Activated naive CD8-positive, alpha-beta T cell treated with anti-CD3 and anti-CD28 coated beads for 36 hours (primary cell): ENCODE measurements at places on chromosomes 2 and 18.
A peak's percentile ranks its signal among the peaks of the same experiment; 100 is the strongest.

DNA sequence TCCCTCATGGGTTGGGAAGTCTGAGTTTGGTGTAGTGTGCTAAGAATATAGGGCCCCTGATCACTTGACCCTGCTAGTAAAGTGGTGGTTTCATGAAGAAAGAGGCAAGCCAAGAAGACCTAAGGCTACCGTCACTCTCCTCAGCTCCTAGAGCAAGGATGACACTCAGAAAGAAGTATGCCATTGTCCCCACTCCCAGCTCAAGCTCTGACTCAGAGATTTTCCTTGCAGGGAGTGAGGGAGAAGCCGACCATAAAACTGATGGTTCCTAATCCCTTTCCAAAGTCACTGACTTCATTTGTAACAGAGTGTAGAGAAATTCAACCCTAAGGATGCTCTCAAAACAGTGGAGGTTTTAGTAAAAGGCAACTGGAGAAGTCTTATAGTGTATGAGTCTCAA lies 80.9 kb downstream of the ICA1L start:
- DNase-seq, result no peak

GRCh38 chr2:233974530-233975071 lies 57.4 kb downstream of the TRPM8 start:
- peak; percentile 23 for DNase-seq

DNA sequence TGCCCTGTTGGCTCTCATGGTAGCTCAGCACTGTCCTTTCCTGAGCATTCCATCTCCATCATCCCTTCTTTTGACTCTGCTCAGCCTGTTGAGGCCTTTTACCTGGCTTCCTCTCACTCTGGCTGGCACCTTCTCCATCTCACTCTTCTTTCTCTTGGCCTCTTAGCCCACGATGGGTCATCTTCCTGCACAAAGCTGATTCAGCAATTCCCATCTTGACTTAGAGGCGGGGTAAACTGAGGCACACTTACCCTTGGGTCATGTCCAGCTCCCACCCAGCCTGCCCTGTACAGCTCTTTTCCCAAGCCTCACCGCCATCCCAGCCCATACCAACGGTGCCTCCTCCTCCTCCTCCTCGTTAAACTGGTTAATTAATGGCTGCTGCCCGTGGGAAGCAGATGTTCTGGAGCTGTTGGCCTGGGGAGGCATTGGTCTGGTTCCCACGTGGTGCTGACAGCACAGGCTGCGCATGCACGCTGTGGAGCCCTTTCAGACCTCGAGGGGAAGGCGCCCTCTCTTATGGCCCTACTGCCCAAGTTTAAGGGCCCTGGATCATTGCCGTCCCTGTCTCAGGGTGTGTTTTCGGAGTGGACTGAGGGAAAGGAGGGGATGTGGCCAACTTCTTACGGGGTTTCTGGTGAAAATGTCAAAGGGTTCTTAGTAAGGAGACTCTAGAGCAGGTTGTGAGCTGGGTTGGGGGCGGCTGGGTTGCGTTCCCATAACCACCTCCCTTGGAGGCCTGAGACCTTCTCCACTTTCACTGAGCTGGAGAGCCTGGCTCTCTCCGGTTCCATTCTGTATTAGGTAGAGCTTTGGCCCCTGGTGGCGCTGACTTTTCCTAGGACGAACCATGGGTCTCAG lies 10.9 kb downstream of the WNT10A start:
- DNase-seq, result no peak

DNA sequence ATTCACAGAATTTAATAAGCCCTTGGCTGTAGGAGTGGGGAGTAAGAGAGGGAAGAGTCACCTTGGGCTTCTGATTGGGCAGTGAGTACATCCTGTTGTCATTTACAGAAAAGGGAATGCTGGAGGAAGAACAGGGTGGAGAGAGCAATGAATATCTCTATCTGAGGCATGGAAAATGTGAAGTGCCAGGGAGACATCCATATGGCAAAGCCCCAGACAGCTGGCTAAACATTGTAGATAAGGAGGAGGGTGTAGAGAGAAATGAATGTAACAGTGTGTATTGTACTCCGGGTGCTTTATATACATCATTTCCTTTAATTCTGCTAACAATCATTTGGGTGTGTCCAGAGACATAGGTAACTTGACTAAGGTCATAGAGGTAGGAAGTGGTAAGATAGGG lies 103.5 kb downstream of the UPP2 start:
- DNase-seq, result no peak

- no peak for DNase-seq
Measured at GRCh38 chr2:214671319-214671885, 138.1 kb downstream of the BARD1 start.

GRCh38 chr18:73980289-73980979 lies 167.2 kb downstream of the FBXO15 start:
- no peak for DNase-seq

- DNase-seq, result peak; percentile 45
Measured at GRCh38 chr2:45993476-45993991, 303.7 kb upstream of the EPAS1 start.

- DNase-seq, result no peak
Measured at GRCh38 chr2:97765933-97766332, 52.6 kb downstream of the ZAP70 start.

DNA sequence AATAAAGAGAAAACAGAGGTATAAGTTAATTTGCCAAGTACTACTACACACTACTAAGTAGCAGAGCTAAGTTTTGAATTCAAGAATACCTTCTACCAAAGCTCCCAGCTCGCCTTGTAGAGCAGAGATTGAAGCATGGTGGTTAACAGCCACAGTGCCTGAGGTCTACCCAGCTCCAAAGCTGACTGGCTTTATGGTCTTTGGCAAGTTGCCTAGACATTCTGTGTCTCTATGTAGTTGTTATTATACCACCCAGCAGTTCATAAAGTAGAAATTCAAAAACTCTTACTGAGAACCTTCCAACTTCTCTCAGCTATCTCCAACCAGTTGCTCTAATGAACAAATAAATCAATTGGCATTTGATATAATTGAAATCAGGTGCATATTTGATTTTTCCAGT lies 87.8 kb downstream of the PDE11A start:
- DNase-seq, result no peak

DNA sequence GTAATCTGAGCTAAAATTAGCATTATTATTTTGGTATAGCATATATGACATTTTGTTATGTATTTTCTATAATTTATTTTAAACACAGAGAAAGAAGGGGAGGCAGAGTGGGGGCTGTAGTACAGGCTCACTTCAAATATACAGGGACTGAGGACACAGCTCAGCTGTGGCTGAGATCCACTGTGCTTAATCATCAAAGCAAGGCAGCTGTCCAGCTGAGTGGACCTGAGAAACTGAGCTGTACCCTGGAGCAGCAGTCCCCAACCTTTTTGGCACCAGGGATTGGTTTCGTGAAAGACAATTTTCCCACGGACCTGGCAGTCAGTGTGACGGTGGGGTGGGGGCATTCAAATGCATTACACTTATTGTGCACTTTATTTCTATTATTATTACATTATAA lies 687.2 kb downstream of the RNF144A start:
- no peak for DNase-seq

GRCh38 chr2:216031960-216032689 lies 18.8 kb upstream of the MREG start:
- no peak for DNase-seq

DNA sequence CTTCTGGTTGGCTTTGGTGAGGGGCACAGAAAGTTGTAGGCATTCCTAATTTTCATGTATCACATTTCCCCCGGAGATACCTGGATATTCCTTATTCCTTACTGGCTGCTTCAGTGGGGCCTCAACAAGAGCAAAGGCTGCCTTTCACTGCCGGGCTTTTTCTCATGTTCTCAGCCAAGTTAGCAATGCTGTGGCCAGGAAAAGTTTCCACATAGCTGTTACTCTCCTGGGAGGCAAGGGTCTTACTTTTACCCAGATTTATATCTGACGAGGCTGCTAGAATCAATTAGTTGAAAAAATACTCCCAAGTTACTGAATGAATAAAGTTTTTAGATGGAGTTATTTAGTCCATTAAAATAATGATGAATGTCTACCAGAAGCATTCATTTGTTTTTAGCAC lies 230.5 kb downstream of the ZNF407 start:
- no peak for DNase-seq

- no peak for DNase-seq
Measured at GRCh38 chr2:122244598-122245229, 489.3 kb downstream of the TSN start.
